Osteocyte (in vitro differentiated cells): ENCODE measurements at places on chromosomes 2 and 18. TPM values are rescaled to one million over a fixed set of nuclear protein-coding genes. Genes with fewer than 3 reads are reported as not detected.

The NT5C1B gene
- not detected in 2 replicates for total RNA-seq

The DES gene
- total RNA-seq = not detected in 2 replicates

The USP40 gene
- 36.4 and 40.6 TPM in 2 replicates for total RNA-seq

The FKBP1B gene
- 12.6 and 12.7 TPM in 2 replicates for total RNA-seq

The FEV gene
- not detected in 2 replicates for total RNA-seq

The ZAP70 gene
- total RNA-seq = 0.44 and 1.1 TPM in 2 replicates

The SCG2 gene
- 132 and 134 TPM in 2 replicates for total RNA-seq

DNA sequence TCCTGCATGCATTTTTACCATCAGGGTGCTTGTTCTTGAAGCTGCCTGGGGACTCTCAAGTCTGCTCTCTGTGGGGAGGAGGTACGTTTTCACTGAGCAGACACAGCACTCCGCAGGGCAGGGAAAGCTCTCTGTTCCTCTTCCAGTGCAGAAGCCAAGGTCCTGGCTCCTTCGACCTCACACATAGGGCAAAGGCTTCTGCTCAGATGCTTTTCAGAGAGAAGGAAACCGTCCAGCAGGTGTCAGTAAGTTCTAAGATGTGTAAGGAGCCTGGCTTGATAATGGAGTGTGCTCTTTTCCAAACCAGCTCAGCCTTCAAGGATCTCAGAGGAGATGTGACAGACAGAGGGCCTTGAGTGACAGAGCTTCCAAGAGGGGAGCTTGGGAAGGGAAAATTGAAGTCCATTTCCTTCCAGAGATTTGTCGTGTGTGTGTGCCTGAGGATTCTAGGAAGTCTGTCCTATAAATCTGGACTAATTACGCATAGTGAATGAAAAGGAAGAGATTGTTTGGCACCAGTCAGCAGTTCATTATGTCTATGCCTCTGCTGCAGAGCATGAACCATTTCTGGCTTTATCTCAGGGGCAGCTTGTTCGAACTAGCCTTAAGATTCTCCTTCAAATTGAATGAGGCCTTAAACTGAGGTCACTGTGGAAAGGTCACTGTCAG lies 67.3 kb upstream of the UPP2 start:
- no peak for DNase-seq

DNA sequence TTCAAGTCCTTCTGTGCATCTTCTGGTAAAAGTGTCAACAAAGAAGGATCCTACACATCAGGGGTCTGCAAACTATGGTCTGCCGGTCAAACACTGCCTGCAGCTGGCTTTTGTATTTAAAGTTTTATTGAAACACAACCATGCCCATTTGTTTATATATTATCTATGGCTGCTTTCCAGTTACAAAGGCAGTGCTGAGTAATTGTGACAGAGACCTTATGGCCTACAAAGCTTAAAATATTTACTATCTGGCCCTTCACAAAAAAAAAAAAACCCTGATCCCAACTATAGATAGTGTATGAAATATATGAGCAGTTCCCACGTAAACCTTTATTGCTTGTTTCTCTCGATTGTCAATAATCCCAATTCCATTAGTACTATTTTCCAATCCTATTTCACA lies 101.4 kb downstream of the RBMS1 start:
- no peak for DNase-seq

- no peak for DNase-seq
These were observed 55.7 kb downstream of the CD8B2 start for GRCh38 chr2:106542746-106543359.

GRCh38 chr2:145595296-145595695 lies 1075.4 kb upstream of the ZEB2 start:
- DNase-seq = no peak

- no peak for DNase-seq
These were observed 93.0 kb upstream of the ID2 start for GRCh38 chr2:8588831-8589191.

GRCh38 chr2:75870651-75871137 lies 160.0 kb upstream of the GCFC2 start:
- DNase-seq = no peak

DNA sequence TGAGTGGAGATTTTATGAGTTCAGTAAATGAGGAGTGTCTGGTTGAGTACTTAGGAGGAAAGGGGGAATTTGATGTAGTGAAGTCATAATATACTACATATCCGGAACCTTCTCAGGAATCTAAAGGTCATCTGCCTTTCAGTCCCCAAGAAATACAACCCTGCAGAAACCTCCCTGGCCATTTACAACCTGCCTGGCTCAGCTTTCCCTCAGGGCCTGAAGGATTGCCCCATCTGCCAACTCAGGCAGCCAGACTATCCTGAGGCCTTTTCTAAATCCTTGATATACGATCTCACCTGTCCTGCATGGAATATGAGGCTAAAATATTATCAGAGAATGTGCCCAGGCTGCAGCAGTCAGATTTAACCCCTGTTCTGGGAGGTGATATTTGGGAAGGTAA lies 165.4 kb upstream of the SPOPL start:
- no peak for DNase-seq

DNA sequence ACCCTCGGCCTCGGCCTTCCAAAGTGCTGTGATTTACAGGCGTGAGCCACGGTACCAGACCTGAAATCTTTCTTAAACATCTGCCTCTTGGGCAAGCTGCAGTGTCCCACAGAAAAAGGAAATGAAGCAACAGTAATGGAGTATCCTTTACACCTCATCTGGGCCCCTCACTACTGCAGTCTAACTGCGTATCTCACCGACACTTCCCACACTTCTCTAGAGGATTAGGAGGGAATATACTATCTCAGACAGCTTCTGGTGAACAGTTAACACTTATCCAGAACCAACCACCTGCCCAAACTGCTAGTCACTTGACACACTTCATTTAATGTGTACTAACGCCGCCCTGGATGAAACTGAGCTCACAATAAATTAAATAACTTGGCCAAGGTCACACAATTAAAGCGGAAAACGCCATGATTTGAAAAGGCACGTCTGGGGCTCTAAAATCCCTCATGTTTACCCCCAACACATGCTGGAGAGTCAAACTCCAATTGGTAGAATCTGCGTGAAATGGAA lies 993 bp downstream of the COX7A2L start:
- DNase-seq = no peak

GRCh38 chr2:152874955-152875354 lies 156.5 kb downstream of the ARL6IP6 start:
- DNase-seq = no peak
